CD4-positive, alpha-beta T cell treated with Interleukin-15 for 1 hour (primary cell): ENCODE measurements at places on chromosomes 3 and 15.
A peak's percentile ranks its signal among the peaks of the same experiment; 100 is the strongest.

DNA sequence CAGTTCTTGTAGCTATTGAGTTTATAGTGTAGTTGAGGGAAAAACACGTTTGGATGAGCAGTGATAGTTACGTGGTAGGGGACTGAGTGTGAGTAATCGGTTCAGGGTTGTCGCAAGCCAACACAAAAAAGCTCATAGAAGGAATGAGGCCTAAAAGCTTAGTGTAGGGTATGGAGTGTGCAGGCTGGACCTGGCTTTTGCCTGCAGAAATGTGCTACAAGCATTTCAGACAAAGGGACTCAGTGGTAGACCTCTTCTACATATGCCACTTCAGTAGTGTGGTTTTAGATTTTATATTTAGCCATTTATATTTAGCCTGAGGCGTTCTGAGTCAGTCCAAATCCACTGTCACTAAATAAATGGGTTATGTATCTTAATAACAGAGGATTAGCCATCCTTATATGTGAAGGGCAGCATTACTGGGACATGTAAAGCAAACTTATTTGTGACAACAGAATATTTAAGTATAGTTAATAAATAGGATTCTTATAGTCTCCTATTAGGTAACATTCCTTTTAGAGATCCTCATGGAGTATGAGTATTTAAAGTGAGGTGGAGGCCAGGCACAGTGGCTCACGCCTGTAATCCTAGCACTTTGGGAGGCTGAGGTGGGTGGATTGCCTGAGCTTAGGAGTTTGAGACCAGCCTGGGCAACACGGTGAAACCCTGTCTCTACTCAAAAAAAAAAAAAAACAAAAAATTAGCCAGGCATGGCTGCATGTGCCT, 21.8 kb downstream of the ATP2C1 start:
- DNase-seq, result no peak

GRCh38 chr15:33322091-33322490, 11.3 kb downstream of the RYR3 start:
- DNase-seq, result no peak

DNA sequence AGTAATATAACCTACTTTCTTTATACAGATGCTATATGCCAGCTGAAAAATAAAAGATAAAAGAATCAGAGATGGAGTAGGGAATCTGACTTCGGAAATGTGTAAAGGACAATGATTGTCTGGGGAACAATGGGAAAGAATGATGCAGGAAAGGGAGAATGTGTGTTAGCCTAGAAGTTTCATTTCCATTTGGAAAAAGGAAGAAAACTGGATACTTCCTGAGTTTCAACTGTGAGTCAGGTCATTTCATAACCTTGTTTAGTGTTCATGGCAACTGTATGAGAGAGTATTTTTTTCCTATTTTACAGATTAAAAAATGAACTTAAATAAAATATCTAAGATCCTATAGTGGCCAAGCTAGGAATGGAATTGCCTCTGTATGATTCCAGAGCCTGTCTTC, 261.3 kb upstream of the NECTIN3 start:
- no peak for DNase-seq

DNA sequence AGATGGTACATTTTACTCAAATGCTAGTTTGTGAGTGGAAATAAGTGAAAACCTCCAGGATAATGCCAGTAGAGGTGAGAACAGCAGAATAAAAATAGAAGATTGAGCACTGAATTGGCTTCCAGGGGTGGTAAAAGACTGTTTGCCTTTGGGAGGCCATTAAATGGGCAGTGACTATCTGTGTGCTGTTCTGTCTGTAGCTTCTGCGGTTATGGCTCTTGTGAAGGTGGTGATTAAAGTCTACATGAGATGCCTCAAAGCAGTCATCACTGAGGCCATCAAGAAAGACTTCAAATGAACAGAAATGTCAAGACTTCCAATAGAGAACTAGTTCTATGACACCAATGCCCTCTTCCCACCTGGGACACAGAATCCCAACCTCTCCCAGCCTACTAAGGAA, 108.8 kb downstream of the EFHB start:
- DNase-seq, result no peak

DNA sequence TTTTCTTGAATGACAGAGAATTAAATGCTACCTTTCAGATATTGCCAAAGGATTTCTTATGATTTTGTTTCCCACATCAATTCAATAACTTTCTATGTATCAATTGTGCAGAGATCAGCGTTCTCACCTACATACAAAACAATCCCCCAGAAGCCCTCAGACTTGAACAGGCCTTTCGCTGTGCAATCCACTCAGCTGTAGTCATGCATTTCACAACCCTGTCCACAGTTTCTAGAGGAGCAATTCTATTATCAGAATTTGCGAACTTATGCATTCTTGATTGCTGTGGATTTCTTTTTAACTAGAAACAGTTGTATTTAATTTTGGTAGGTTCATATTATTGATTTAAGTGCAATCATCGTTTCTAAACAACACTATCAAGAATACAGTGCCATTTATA, 13.7 kb upstream of the ALCAM start:
- no peak for DNase-seq

GRCh38 chr3:43949594-43949993, 258.9 kb downstream of the ABHD5 start:
- DNase-seq, result no peak

DNA sequence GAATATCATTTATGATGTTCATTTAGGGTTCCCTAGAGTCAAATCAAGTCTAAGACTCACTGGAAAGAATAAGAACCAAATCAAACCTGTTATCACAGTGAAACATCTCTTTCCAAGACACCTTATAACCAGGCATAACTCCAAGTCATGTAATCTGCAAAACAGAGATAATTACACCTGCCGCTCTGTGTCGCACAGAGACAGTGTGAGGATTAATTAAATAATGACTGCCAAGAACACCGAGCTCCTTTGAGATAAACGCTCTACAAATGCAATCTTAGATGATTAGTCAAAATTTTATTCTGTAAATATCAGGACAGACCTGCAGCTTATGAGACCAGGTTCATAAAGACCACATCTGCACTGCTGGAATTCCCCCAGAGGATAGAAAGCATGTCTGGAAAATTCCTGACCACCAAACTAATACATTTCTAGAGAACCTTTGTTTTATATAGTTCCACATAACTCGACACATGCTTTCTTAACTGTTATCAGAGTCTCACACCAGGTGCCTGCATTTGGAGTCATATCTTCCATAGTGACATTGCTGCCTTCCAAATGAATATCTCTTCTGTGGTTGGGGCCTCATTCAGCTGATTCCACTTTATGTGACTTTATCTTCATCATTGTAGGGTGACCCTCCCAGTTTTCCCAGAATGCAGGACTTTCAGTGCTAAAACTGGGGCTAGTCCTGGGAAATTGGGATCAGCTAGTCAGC, 252.8 kb downstream of the CD47 start:
- DNase-seq, result no peak

DNA sequence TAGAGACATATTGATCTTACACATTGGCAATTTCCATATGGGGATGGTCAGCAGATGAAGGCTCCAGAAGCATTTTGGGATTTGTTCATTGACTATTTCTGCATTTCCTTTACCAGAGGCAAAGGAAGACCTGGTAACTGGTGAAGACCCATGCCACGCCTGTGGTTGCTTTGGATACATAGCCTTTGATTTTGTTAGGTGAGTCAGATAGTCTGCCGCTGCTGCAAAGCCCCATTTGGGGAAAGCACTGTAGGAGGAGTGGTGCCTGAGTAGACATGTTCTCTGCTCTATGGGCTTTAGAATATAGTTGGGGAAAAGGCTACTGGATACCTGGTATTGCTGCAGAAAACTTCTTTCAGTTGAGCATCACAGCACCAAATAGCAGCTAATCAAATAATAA, 56.8 kb downstream of the TFG start:
- no peak for DNase-seq

- no peak for DNase-seq
Measured at GRCh38 chr15:38128341-38128781, 124.3 kb upstream of the SPRED1 start.

GRCh38 chr3:30496066-30496966, 110.1 kb upstream of the TGFBR2 start:
- DNase-seq, result no peak

DNA sequence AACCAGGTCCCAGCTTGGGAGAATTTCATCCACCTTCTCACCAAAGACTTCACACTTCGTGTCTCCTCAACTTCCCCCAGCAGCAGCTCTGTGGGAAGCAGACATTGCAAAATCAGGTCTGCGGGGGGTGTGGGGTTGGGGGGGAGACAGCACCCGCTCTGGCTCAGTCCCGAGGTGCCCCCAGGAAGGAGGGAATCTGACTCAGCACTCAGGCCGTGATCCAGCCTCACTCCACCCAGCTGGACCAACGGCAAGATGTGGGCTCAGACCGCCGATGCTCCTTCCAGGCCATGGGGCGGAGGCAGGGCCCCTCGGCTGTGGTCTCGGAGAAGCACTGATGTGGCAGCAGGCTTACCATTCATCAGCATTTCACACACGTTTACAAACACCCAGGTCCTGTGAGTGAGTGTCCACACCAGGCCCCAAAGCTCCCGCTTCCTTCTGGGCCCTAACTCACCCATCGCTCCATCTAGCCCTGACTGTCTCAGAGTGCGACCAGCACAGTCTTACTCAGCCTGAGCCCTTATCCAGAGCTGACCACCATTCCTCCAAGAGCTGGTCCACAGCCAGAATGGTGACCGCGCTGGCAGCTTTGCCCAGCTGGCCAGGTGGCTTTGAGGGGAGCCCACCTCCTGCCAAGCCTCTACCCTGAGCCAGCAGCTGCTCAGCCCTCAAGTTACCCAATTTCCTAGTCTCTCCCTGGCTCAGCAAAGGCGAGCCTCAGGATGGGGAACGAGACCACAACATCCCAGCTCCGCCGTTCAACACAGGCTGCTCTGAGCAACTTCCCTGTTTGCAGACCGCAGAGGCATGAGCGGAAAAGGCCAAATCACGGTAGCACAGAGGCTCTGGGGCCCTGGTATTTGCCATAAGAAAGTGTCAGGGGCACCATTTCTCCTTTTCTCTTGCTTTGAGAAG, 3.3 kb downstream of the STAB1 start:
- peak; percentile 64 for DNase-seq

DNA sequence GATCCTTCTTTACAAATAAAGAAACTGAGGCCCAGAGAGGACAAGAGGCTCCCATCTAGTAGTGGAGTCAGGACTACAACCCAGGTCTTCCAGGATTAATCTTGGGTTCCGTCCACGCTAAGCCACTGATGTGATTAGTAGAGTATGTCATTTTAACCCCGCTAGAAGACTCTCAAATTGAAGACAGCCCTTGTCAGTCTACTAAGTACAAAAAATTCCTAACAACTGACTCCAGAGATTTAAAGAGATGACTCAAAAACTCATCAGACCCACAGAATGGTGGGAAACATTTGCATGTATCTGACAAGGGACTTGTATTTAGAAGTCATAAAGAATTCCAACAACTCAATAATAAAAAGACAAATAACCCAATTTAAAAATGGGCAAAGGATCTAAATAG, 145.3 kb downstream of the CNTN3 start:
- no peak for DNase-seq

DNA sequence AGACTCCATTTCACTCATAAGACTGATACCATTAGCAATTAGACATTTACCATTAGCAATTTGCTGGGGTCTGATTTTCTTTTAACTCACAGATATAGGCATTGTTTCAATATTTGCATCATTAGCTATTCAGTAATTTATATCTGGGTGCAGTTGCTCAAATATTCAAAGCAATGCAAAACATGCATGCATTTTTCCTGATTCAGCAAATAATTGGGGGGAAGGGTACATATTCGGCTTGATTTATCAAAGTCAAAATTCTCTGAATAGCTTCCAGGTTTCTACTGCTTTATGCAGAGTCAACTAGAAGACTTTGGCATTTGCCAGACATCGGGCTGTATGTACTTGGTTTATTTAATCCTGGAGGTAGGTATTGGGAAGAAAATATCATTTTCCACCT, 315.6 kb upstream of the NR2F2 start:
- DNase-seq, result no peak

GRCh38 chr15:88388686-88389085, 78.5 kb downstream of the MRPL46 start:
- DNase-seq, result no peak

GRCh38 chr15:66063147-66063546, 190.4 kb downstream of the MEGF11 start:
- no peak for DNase-seq

GRCh38 chr3:33081812-33082211, 15.1 kb downstream of the GLB1 start:
- no peak for DNase-seq
